ENCODE measurements at places on chromosomes 1 and 21.

- DNase-seq, result peak; percentile 81
Measured at GRCh38 chr21:35940074-35940927, 120.0 kb downstream of the SETD4 start.

GRCh38 chr1:203197625-203198024 is 11.1 kb upstream of the CHI3L1 start:
- DNase-seq, result peak; percentile 93

DNA sequence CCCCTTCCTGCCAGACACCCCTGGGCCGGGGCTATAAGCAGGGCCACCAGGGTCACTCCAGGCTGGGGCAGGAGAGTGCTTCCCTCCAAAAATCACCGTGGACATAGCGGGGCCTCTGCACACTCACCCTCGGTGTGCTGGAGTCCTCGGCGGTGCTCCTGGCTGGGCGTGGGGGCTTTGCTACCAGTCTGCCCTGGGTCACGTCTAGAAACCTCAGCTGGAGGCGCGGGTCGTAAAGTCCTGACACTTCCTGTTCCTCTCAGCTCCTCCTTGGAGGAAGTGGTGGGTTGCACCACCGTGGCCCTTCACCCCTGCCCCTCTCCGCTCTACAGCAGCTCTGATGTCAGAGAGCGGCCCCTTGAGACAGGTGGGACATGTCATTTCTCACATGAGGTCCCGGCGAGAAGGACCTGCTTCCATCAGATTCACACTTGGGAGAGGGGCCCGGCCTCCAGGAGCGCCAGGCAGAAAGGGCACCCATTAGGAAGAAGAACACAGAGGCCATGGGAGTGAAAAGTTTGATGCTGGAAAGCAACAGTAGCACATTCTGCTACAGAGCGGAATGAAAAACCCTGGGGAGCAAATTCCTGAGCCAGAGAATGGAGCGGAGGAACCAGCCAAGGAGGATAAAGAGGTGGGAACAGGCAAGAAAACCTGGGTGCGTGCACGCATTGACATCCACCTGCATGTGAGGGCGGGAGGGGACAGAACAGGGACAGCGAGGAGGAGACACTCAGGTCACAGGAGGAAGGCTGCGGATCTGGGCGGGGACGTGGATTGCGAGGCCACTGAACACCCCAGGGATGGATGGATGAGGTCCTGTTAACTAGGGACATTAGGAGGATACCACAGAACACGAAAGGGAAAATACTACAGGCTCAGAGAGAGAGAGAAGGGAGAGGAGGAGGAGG is at the start of gene ITGB2:
TSS of gene ITGB2 (minus strand) at position 206 of the 911 bp plus-strand sequence. CDS start 10,117 bp downstream, outside the sequence.
- no peak for DNase-seq

DNA sequence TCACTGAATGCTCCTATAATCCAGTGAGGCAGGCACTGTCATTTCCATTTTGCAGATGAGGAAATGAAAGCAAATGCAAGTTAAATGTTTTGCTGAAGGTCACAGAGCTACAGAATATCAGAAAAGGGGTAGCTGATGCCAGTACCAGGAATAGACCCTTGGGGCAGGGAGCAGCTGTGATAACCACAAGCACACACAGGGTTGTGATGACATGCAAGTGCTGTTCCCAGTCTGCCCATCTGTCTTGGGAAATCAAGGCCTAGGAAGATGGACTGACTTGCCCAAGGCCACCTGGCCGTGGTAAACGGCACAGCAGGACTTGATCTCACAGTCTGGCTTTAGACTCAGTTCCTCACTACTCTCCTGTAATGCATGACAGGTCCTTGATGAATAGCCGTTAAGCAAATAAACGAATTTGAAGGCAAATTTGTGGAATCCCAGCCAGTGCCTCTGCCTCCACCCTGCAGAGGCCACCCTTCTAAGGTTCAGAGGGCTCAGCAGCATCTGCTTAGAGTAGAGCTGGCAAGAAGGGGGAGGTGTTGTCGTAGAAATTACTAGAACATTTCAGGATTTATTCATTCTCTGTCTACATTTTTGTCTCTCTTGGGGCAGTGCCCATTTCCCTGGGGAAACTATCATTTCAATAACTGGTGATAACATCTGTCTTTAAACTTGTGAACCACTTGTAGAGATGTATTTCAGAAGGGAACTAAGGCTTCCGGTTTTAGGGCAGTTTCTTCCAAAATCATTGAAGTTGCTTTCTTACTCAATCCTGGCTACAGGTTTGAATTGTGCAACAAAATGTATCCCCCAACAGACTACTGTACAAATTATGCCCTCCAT is 53.2 kb upstream of the MRPS6 start:
- DNase-seq, result no peak

DNA sequence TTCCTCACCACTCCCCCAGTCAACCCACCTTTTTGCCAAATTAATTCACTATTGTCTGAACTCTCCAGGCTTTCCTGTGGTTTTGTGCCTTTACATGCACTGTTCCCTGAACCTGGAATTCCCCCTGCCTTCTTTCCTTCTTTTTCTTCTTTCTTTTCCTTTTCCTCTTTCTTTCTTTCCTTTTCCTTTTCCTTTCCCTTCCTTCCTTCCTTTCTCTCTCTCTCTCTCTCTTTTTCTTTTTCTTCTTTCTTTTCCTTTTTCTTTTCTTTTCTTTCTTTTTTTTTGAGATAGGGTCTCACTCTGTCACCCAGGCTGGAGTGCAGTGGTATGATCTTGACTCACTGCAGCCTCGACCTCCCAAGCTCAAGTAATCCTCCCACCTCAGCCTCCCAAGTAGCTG is 56.6 kb upstream of the CDC42BPA start:
- no peak for DNase-seq

- no peak for DNase-seq
Measured at GRCh38 chr1:18957532-18958300, 1.2 kb upstream of the IFFO2 start.
